ENCODE measurements at places on chromosomes 7 and 10.

GRCh38 chr7:121300685-121301420 is 27.9 kb upstream of the WNT16 start:
- no peak for DNase-seq

DNA sequence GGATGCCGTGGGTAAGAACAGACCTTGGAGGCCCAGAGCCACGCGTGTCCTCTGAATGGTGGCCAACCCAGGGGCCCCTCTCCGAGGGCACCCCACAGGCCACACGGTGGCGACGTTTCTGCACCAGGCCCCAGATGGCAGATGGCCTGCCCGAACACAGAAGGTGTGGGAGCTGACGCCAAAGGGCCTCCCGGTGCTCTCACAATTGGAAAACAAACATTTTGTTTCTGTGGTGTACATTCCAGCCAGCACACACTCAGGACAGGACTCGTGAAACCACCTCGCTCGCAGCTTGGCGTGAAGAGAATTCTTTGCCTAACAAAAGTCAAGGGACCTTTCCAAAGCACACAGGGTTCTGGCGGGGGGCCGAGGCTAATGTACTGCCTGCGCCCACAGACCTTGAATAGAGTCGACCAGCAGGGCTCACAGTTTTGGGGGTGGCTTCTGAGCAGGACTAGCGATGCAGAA is 112.1 kb downstream of the FAM53B start:
- DNase-seq = no peak

- no peak for DNase-seq
Measured at GRCh38 chr10:18437486-18437885, 213.9 kb downstream of the NSUN6 start.

GRCh38 chr7:30304177-30304884 is 19.9 kb downstream of the ZNRF2 start:
- DNase-seq = no peak

- DNase-seq = no peak
Measured at GRCh38 chr7:134732728-134733127, 46.7 kb upstream of the CALD1 start.

DNA sequence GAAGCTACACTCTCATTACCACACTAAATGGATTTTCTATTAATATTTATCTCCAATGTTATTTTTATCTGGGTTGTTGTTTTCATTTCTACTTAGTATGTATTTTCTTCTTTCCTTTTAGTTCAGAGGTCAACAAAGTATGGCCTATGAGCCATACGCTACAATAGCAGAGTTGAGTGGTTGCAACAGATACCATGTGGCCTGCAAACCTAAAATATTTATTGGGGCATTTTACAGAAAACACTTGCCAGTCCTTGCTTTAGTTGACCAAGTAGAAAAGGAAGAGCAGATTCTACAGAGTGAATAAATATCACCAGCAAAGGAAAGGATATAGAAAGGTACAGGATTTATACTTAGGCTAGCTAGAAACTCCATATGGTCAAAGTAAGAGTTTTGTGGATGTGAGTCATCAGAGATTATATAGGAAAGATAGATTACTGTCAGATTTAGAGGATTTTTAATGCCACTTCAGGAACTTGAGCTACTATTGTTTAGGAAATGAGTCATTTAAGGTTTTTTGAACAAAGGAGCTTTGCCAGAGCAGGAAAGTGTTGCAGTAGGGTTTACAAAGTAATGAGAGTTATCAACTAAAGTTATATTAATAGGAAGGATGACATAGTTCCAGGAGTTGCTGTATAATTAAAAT is 323.3 kb upstream of the KAT6B start:
- peak; percentile 88 for DNase-seq
